ENCODE measurements at places on chromosomes 5 and 9. TPM values are rescaled to one million over a fixed set of nuclear protein-coding genes. Genes with fewer than 3 reads are reported as not detected.

CER1 gene
- 28.8 TPM for total RNA-seq

DNA sequence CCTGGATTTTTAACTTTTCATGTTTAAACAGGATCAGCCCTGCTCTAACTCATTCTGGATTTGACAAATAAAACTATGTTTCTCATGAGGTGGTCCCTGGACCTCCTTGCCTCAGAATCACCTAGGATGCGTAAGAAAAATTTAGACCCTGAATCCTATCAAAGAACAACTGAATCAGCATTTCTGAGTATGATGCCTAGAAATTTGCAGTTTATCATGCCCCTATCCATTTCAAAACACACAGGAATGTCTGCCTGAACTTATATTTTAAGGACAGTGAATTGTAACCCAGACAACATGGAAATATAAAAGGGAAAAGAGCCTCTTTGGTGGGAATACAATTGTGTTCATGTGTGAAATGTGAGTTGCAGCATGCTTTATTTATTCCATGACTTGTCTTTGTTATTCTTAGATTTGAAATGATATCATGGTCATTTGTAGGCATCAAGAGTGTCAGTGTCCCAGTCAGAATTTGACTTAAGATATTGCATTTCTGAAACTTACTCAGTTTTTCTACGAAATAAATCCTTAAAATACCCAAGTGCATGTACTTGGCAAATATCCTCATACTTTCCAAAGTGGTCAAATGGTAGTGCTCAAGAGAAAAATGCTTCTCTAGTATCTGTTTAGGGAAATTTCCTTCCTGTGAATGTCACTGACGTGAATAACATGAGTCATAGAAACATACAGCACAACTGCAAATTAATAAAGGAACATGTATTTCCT is 144.3 kb downstream of the GIN1 start:
- H3K27ac ChIP-seq: peak overlapping the region; percentile 73
- H3K27me3 ChIP-seq: no peaks in the 10 kb centered on the region
- H3K4me3 ChIP-seq: no peak overlapping the region
- H3K4me1 ChIP-seq: peaks cover 42% of the 10 kb centered on the region
- no peaks in the 10 kb centered on the region for H3K36me3 ChIP-seq

- H3K27ac ChIP-seq: no peak overlapping the region
- DNase-seq: no peak
- no peak overlapping the region for H3K4me3 ChIP-seq
- H3K36me3 ChIP-seq: no peaks in the 10 kb centered on the region
- no peaks in the 10 kb centered on the region for H3K27me3 ChIP-seq
Measured at GRCh38 chr5:123448743-123449142, 25.5 kb upstream of the CEP120 start.

LRRC26 gene
- not detected for total RNA-seq

LCN9 gene
- not detected for total RNA-seq

RABEPK gene
- 32.7 TPM for total RNA-seq

GRCh38 chr9:117485176-117485575 is 70.3 kb upstream of the ASTN2 start:
- no peaks in the 10 kb centered on the region for H3K4me1 ChIP-seq
- no peak overlapping the region for H3K27ac ChIP-seq

GRCh38 chr9:113368982-113369854 is 7.6 kb downstream of the HDHD3 start:
- peaks cover 6% of the 10 kb centered on the region for H3K36me3 ChIP-seq
- H3K27me3 ChIP-seq: no peaks in the 10 kb centered on the region
- H3K27ac ChIP-seq: no peak overlapping the region
- H3K4me3 ChIP-seq: no peak overlapping the region
- H3K4me1 ChIP-seq: no peaks in the 10 kb centered on the region
- DNase-seq: no peak

GRCh38 chr5:91065496-91065895 is 317.6 kb downstream of the ARRDC3 start:
- no peak overlapping the region for H3K27ac ChIP-seq
- no peak overlapping the region for H3K4me3 ChIP-seq
- H3K27me3 ChIP-seq: no peaks in the 10 kb centered on the region
- H3K36me3 ChIP-seq: no peaks in the 10 kb centered on the region

ENTPD2 gene
- not detected for total RNA-seq

MGAT1 gene
- total RNA-seq: 49.9 TPM

DNA sequence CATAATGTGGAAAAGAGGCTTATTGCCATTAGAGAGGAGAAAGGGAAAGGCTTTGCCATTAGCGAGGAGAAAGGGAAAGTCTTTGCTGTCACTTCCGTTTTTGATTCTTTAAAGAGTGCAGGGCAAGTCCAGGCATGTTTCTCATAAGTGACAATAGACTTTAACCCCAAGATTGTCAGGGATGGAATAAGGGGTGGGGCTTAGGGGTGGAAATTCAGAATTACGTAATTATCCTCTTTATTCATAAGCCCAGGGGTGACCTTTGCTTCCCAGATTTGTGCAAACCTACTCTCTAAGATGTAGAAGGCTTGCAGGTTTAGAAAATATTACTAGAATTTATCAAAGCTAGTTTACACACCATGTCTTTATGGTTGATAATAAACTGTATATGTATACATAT is 2.3 kb upstream of the PLK2 start:
- no peak overlapping the region for H3K27ac ChIP-seq
- peak; percentile 66 for DNase-seq
- peaks cover 8% of the 10 kb centered on the region for H3K4me1 ChIP-seq

GRCh38 chr5:178455480-178455835 is 134.7 kb downstream of the COL23A1 start:
- DNase-seq: no peak
- no peaks in the 10 kb centered on the region for H3K4me1 ChIP-seq
- no peak overlapping the region for H3K4me3 ChIP-seq
- no peaks in the 10 kb centered on the region for H3K27me3 ChIP-seq
- H3K27ac ChIP-seq: no peak overlapping the region

CCDC183 gene
- total RNA-seq: not detected

DNA sequence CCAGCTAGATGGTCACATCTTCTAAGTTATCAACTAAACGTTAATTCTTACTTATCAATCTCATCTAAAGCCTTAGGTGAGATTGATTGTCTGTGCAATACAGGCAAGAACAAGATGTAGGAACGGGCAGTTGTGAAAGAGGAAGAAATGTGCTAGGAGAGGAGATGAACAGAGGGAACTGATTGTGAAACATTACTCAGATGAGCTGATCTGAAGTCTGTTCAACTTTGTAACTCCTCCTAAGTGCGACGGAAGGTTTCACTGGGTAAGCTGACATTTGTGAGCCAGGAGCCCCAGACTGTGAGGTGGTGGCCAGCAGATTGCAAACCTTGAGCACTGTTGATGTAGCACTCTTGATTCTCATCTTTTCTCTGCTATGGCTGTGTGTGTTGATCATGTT is 204.1 kb downstream of the CD180 start:
- H3K27ac ChIP-seq: no peak overlapping the region
- no peak for DNase-seq
- no peaks in the 10 kb centered on the region for H3K4me1 ChIP-seq
- no peaks in the 10 kb centered on the region for H3K36me3 ChIP-seq
- H3K4me3 ChIP-seq: no peak overlapping the region

TAF11L5 gene
- 1.4 TPM for total RNA-seq
